ENCODE measurements at places on chromosomes 5 and 9.

DNA sequence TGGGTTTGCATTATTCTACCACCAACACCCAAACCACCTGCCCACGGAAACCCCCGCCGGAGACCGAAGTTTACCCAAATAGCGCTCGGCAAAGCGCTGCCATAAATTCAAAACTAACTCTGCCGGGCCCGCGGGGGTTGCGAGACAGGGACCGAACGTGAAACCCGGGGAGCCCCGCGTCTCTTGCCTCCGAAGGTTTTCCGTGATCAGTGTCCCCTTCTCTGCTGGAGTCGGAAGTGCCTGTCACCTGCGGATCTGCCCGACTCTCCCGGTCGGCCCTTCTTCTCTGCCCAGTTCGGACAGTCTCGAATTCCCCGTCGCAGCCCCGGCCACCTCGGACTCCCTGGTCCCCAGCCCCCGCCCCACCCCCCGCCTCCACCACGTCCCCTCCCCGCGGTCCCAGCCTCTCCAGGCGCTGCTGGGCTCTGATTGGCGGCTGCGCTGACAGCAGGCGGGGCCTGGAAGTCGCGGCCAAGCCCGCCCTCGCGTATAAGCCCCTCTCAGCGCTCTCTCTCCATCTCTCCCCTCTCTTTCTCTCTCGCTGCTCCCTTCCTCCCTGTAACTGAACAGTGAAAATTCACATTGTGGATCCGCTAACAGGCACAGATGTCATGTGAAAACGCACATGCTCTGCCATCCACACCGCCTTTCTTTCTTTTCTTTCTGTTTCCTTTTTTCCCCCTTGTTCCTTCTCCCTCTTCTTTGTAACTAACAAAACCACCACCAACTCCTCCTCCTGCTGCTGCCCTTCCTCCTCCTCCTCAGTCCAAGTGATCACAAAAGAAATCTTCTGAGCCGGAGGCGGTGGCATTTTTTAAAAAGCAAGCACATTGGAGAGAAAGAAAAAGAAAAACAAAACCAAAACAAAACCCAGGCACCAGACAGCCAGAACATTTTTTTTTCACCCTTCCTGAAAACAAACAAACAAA is at the start of gene RORB:
RORB (plus strand) TSS at position 517 of the 929 bp plus-strand sequence. CDS start 642 bp downstream, outside the sequence.
- peak; percentile 2 for DNase-seq

GRCh38 chr5:75656311-75657003 is 45.2 kb downstream of the ANKDD1B start:
- no peak for DNase-seq

DNA sequence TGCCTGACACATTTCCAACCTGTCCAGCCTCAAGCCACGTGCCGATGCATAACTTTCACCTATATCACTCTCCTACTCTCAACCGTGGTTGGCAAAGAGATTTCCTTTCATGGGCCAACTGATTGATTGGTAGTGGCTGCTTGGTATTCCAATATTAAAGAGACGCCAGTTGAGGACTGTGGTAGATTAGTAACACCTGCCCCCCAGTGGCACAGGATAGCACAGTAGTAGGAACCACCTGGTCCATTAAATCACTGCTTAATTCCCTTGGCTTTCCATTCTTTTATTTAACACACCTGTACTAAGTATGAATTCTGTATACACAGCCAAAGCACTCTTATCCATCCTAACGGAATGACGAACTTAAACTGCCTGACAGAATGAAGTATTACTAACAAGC is 19.1 kb upstream of the FOXB2 start:
- DNase-seq: no peak

DNA sequence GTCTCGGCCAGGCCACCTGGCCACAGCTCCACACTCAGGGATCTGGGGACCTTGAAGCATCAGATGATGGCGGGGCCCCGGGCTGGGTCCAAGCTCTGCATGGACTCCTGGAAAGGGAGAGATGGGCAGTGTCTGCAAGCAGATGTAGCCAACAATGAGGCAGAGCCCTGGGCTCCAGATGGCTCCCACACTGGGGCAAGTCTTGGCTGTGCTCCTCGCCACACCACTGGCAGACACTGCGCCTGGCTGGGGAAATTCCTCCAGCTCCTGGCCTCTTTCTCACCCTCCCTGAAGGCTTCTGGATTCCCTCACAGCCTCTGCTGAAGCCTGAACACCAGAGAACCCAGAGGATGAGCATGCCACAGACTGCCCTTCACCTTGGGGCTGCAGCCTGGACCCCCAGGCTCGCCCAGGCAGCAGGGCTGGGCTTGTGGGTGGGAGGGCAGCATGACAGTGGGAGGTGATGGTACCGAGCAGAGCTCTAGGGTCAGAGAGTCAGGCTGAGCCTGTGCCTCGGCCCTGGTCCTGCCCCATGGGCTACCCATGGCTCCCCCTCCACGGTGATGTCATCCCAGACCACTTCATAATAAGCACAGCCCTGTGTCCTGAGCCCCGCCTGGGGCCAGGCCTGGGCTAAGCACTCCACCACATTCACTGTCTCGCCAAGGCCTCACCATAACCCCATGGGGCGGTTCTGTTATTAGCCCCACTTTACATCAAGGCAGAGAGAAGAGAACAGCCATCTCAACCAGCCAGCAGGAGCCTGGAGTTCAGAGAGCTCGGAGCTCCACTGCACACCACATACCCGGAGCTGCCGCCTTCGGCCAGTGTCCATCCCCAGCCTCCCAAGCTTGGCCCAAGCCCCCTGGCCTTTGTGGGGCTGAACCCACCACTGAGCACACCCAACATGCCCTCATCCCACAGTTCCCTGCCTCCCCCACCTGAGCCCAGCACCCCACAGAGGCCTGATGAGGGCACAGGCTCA is 62.2 kb upstream of the ADAMTS2 start:
- DNase-seq: no peak

DNA sequence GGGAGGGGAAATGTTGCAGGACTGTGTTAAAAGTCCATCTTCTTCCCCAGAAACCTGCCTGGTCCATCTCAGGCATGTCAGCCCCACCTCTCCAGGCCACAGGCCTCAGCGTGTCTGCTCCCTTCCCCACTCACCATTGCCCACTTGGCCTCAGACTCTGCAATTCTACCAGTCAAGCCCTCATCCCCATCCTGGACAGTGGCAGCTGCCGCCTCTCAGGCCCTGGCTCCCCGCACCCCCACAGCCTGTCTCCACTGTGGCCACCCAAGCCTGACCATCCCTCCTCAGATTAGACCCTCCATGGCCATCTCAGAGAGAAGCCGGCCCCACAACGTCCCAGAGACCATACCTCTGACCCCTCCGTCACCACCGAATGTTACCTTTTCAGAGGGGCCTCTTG is 89.9 kb downstream of the BARX1 start:
- no peak for DNase-seq

DNA sequence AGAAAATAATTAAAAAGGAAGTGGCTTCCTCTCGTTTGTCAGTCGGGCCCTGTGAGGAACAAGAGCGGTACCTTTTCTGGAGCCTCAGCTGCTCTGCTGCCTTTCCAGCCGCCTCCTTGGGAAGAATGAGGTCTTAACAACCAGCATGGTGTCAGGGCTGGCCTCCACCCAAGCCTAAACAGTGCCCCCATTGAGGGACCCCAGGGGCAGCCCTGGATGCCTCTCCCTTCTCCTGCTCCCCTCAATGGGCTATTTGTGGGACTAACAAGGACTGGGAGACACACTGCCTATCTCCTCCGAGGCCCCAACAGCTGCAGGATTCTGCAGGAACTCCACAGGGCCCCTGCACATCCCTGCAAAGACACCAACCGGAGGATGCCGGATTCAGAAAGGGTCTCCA is 155.4 kb upstream of the MAP3K1 start:
- no peak for DNase-seq

GRCh38 chr5:107247427-107247826 is 423.3 kb downstream of the EFNA5 start:
- DNase-seq: no peak

- DNase-seq: no peak
Observed at GRCh38 chr5:60510663-60511062, 189.3 kb downstream of the DEPDC1B start.

GRCh38 chr5:138109463-138110265 is 25.8 kb downstream of the WNT8A start:
- DNase-seq: no peak

- no peak for DNase-seq
Observed at GRCh38 chr5:165015547-165015946, 1510.1 kb downstream of the MAT2B start.

GRCh38 chr5:174567506-174568141 is 156.8 kb upstream of the MSX2 start:
- DNase-seq: no peak

GRCh38 chr5:88275581-88275980 is 6.9 kb upstream of the TMEM161B start:
- DNase-seq: no peak

DNA sequence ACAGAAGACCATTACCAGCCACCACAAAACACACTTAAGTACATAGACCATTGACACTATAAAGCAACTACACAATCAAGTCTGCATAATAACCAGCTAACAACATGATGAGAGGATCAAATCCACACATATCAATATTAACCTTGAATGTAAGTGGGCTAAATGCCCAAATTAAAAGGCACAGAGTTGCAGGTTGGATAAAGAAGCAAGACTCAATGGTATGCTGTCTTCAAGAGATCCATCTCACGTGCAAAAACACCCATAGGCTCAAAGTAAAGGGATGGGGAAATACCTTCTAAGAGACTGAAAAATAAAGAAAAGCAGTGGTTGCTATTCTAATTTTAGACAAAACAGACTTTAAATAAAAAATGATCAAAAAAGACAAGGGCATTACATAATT is 113.6 kb upstream of the CD180 start:
- no peak for DNase-seq

DNA sequence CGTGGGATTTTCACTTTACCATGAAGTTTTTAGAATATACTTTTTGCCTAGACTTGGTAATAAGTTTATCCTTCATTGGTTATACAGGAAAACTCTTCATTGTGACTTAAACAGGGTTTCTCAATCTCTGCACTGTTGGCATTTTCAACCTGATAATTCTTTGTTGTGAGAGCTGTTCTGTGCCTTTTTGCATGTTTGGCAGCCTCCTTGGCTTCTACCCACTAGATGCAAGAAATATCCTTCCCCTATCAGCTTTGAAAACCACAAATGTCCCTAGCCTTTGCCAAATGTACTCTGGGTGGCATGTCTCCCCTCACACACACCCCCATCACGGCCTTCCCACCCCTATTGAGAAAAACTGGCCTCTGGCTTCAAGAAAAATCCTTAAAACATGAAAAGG is 180.9 kb downstream of the ESM1 start:
- no peak for DNase-seq

- no peak for DNase-seq
Observed at GRCh38 chr5:136586196-136586595, 220.9 kb upstream of the TRPC7 start.
